Left kidney (tissue), 8 donors: ENCODE measurements at places on chromosomes 4 and X. TPM values are rescaled to one million over a fixed set of nuclear protein-coding genes. Genes with fewer than 3 reads are reported as not detected.

Gene PIGA
- polyA plus RNA-seq = 19.6 TPM

- no peak for DNase-seq
Observed at GRCh38 chrX:153888344-153888743, 2.4 kb upstream of the L1CAM start.

GRCh38 chrX:21747558-21747957 lies 10.4 kb downstream of the SMPX start:
- no peak for DNase-seq

- peak; percentile 79 for DNase-seq
Observed at GRCh38 chr4:156971676-156972378, at the start of gene PDGFC. Gene PDGFC (minus strand): TSS chr4:156971799. CDS start chr4:156970903, 896 bp downstream.

DNA sequence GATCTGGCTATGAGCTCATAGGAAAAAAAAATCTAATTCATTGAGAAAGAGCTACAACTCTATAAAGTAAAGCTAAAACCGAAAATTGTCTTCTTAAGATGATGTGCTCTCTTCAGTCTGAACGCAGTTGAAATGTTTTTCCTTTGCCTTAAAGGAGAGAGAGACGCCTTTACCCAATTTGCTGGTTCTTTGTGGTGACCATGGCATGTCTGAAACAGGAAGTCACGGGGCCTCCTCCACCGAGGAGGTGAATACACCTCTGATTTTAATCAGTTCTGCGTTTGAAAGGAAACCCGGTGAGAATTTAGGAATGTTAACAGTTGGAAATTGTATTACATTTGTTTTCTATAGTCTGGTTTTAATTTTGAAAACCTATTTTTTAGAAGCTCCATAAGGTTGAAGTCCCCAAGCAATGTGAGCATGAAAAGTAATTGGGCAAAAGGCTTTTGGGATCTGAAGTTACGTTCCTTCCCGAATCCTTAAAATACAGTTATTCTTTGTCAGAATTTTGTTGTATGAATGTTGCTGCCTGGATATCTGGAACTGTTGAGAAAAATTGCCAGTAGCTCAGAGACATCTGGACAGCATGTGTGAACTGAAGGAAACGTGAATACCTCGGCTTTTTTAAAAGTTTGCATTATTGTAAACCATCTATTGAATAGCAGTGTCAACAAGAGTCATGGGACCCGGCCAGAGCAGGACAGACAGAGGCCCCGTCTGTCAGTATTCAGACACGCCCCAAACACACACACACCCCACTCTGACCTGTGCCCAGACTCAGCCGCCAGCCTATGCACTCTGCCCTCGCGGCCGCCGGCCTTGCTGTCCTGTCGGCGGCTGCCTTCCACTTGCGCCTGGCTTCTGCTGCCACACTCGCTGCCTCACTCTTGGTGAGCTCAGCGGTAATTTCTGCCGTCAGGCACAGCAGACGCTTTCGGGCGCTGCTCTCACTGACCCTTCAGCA lies 9.9 kb downstream of the PIGG start:
- DNase-seq = no peak

GRCh38 chrX:19804151-19804550 lies 83.2 kb downstream of the SH3KBP1 start:
- no peak for DNase-seq

Gene MAGEA9
- polyA plus RNA-seq = not detected

DNA sequence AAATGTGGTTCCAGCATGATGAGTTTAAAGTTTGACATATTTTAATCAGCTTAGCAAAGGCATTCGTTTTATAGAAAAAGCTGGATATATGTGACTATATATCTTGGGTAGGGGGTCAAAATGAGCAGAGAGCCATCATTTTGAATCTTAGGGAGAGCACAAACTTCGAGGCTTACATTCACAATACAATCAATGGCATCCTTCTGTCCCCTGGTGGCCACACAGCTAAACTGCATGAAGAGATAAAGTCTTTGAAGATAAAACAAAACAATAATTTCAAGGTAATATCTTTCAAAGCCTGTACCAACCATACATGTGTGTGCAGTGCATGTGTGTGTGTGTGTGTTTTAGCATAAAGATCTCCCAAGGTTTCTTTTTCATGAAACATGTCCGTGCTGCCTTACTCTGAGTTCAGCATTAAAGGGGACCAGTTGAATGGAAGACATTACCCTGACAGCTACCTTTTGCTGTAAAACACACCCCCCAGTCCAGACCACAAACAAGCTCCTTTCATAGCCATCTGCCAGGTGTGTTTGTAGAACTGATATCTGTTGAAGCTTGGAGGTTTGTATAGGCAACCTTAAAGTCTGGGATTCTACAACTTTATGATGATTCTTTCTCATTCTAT lies 22.0 kb downstream of the DYNLT3 start:
- peak; percentile 42 for DNase-seq

Gene CT55
- 0.10 TPM for polyA plus RNA-seq

Gene FAM9B
- 0.25 TPM for polyA plus RNA-seq

DNA sequence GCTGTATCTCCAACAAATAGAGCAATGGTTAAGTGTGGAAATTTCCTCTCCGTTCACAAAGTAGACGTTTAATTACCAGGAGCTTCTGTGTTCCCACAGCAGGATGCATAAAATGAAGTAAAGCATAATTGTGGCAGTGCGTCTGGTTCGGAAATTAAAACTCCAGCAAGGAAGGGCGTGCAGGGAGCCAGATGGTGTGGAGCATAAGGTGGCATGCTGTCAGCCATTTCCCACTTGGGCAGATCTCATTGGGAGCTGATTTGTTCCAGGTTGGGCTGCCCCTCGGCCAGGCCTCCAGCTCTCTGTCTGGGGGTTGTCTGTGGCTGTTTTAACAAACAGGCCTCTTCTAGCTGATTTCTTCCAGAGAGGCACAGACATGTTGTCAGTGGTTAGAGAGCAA lies 182.1 kb upstream of the CLNK start:
- DNase-seq = no peak

DNA sequence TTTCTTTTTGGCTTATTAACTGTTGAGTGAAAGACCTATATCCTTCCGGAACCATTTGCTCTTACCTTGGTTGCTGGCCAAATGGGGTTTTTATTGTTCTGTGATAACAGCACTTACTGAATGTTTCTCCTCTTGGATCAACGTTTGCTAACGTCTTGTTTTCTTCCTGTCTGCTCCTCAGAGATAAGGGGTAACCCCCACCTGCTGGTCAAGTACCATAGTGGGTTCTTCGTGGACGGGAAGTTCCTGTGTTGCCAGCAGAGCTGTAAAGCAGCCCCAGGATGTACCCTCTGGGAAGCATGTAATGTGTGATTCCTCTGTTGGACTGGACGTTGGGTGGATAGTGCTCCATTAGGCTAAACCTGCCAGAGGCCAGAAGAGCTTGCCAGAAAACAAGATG lies 15.3 kb downstream of the BMX start:
- DNase-seq = no peak
